ENCODE measurements at places on chromosomes 6 and 20. TPM values are rescaled to one million over a fixed set of nuclear protein-coding genes. Genes with fewer than 3 reads are reported as not detected.

DNA sequence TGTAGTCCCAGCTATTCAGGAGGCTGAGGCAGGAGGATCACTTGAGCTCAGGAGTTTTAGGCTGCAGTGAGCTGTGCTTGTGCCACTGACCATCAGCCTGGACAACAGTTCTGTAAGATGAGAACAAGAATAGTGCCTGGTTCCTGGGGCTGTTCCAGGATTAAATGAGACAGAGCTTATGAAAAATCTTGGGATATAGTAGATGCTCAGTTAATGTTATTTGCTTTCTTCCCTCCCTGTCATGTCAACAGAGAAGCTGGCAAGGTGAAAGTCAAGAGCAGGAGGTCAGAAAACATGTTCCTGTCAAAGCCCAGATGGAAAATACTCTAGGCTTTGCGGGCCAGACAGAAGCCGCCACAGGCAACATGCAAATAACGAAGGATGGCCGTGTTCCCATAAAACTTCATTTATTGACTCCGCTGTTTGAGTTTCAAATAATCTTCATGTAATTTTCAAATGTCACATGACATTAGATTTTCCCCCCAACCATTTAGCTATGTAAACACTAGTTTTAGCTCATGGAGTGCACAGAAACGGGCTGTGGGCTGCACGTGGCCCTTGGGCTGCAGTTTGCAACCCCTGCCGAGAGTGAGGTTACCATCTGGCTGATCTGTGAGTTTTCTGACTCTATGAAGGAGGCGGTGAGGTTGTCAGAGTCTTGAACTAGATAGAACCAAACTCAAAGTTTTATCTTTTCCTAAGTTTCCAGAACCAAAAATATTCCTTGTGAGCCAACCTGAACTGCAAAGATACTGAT is 63.4 kb upstream of the PMEPA1 start:
- H3K4me3 ChIP-seq, result no peak overlapping the region
- no peaks in the 10 kb centered on the region for H3K36me3 ChIP-seq
- no peak for DNase-seq
- peaks cover 3% of the 10 kb centered on the region for H3K27me3 ChIP-seq
- H3K27ac ChIP-seq, result no peak overlapping the region

DNA sequence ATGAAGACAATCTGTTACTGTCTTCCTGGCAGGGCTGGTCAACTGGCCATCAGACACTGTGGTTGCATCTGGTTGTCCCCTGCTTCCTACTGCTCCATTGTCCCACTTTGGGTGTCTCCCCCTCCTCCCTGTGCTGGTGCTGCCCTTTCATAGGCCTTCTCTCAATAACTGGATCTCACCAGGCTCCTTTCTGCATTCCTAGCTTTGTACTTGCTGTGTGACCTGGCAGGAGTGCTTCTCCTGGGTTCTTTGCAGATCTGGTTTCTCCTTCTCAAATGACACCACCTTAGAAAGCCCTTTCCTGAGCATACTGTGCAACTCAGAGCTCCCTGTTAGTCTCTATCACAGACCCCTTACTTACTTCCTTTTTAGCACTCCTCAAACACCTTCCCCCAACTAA is 223.0 kb downstream of the BCKDHB start:
- no peak overlapping the region for H3K4me3 ChIP-seq
- no peaks in the 10 kb centered on the region for H3K36me3 ChIP-seq
- DNase-seq, result no peak
- no peak overlapping the region for H3K27ac ChIP-seq
- H3K27me3 ChIP-seq, result no peaks in the 10 kb centered on the region
- no peaks in the 10 kb centered on the region for H3K4me1 ChIP-seq

The EDN1 gene
- total RNA-seq, result 54.8 TPM

- peaks cover 3% of the 10 kb centered on the region for H3K4me1 ChIP-seq
- peaks cover 3% of the 10 kb centered on the region for H3K27me3 ChIP-seq
- no peak overlapping the region for H3K4me3 ChIP-seq
These were observed 48.2 kb downstream of the IRF4 start for GRCh38 chr6:439641-440167.

GRCh38 chr20:6142348-6142993 is 19.6 kb upstream of the FERMT1 start:
- no peaks in the 10 kb centered on the region for H3K36me3 ChIP-seq
- peaks cover under 1% of the 10 kb centered on the region for H3K27me3 ChIP-seq
- no peaks in the 10 kb centered on the region for H3K4me1 ChIP-seq

The RIPPLY2 gene
- not detected for total RNA-seq

GRCh38 chr6:88870717-88871330 is 92.6 kb downstream of the RNGTT start:
- peak; percentile 36 for DNase-seq
- no peak overlapping the region for H3K27ac ChIP-seq
- no peak overlapping the region for H3K4me3 ChIP-seq
- H3K27me3 ChIP-seq, result no peaks in the 10 kb centered on the region

- H3K27me3 ChIP-seq, result no peaks in the 10 kb centered on the region
- no peak overlapping the region for H3K4me3 ChIP-seq
- peaks cover 16% of the 10 kb centered on the region for H3K4me1 ChIP-seq
- H3K36me3 ChIP-seq, result no peaks in the 10 kb centered on the region
- no peak for DNase-seq
- no peak overlapping the region for H3K27ac ChIP-seq
These were observed 531.9 kb downstream of the QKI start for GRCh38 chr6:163946437-163946836.

GRCh38 chr6:33590531-33591198 is 10.6 kb upstream of the BAK1 start:
- DNase-seq, result no peak
- peaks cover 26% of the 10 kb centered on the region for H3K4me1 ChIP-seq
- no peak overlapping the region for H3K4me3 ChIP-seq
- H3K36me3 ChIP-seq, result no peaks in the 10 kb centered on the region
- peak overlapping the region; percentile 63 for H3K27ac ChIP-seq

The LTA gene
- not detected for total RNA-seq

- H3K4me3 ChIP-seq, result no peak overlapping the region
- no peak overlapping the region for H3K27ac ChIP-seq
- DNase-seq, result no peak
- peaks cover 15% of the 10 kb centered on the region for H3K4me1 ChIP-seq
- no peaks in the 10 kb centered on the region for H3K27me3 ChIP-seq
These were observed 12.5 kb upstream of the STX16 start for GRCh38 chr20:58638467-58639181.

- no peak overlapping the region for H3K27ac ChIP-seq
- no peaks in the 10 kb centered on the region for H3K4me1 ChIP-seq
- peaks cover 6% of the 10 kb centered on the region for H3K36me3 ChIP-seq
- no peak overlapping the region for H3K4me3 ChIP-seq
- H3K27me3 ChIP-seq, result no peaks in the 10 kb centered on the region
These were observed 26.2 kb downstream of the PLN start for GRCh38 chr6:118574051-118574865.

DNA sequence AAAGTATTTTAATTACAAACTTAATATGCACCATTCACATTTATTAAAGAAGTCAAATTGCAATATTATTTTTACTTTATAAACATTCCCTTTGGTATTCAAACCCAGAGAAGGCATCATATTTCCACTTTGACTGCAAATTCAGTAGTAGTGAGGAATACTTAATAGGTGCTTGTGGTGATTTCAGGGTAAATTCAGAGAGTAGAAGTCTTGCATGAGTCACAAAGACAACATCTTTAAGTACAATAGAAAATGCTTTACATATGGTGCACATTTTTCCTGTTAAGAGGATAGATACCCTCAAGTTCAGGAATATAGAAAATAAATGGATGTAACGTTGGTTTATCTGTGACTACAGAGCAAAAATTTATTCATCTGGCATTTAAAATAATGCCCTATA is 390.2 kb downstream of the TENT5A start:
- peak; percentile 77 for DNase-seq
- H3K4me3 ChIP-seq, result no peak overlapping the region
- no peaks in the 10 kb centered on the region for H3K36me3 ChIP-seq
- no peak overlapping the region for H3K27ac ChIP-seq

DNA sequence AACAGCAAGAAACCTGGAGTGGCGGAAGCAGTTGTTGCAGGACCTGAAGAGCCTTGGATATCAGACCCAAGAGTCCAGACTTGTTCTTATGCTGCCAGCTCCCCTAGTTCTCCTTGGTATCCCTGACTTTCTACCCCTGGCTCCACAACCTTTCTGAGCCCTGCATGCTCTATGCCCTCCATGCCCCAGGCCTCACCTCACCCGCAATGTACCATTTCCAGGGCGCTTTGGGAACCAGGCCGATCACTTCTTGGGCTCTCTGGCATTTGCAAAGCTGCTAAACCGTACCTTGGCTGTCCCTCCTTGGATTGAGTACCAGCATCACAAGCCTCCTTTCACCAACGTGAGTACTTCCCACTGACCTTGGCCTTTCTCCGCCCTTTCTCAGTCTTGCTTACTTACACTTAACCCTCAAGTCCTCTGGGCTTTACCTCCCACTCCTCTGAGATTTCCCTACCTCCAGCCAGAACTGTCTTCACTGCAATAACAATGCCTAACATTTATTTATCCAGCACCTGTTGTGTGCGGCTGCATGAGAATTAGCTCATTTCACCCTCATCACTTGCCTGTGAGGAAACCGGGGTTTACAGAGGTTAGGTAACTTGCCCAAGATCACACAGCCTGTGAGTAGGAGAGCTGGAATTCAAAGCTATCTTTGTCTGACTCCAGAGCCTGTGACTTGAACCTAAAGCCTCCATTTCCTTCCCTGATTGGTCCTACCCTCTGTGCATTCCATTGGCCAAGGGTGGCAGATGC is 2.3 kb downstream of the POFUT1 start:
- no peak overlapping the region for H3K4me3 ChIP-seq
- H3K27me3 ChIP-seq, result no peaks in the 10 kb centered on the region
- peaks cover 14% of the 10 kb centered on the region for H3K36me3 ChIP-seq
- DNase-seq, result no peak
- H3K27ac ChIP-seq, result no peak overlapping the region

DNA sequence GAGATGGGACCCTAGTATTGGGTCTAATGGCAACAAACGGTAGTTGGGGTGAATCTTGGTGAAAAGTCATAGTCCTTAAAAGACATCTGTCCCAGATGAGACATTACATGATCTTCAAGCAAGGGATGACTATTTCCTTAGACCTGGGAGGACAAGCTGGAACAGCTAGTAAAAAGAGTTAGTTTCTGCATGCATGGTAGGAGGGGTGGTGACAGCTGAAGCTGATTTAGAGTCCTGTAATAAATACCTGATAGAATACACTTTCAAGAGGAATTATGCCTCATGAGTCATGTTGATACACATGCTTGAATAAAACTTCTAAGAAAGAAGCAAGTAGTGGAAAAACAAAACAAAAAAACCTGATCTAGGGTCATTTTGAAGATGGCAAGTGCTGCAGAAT is 247.4 kb downstream of the CD109 start:
- no peak overlapping the region for H3K4me3 ChIP-seq
- no peaks in the 10 kb centered on the region for H3K4me1 ChIP-seq
- DNase-seq, result no peak
- no peaks in the 10 kb centered on the region for H3K27me3 ChIP-seq

DNA sequence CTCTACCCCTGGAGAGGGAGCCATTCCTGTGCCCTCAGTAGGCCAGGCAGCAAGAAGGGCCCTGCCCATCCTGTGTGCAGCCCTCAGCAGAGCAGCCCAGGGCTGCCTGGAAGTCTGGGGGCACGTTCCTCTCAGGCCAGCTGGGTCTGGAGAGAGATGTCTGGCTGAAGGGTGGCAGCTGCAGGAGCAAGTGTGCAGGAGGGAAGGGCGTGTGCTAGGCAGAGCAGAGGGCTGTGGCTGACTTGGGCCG is 62.7 kb downstream of the NOL4L start:
- no peaks in the 10 kb centered on the region for H3K36me3 ChIP-seq
- no peak overlapping the region for H3K27ac ChIP-seq
- H3K4me1 ChIP-seq, result peaks cover 9% of the 10 kb centered on the region
- H3K27me3 ChIP-seq, result no peaks in the 10 kb centered on the region

- H3K27me3 ChIP-seq, result no peaks in the 10 kb centered on the region
- no peaks in the 10 kb centered on the region for H3K36me3 ChIP-seq
- no peak overlapping the region for H3K27ac ChIP-seq
These were observed 36.4 kb downstream of the DACT2 start for GRCh38 chr6:168282985-168283685.

DNA sequence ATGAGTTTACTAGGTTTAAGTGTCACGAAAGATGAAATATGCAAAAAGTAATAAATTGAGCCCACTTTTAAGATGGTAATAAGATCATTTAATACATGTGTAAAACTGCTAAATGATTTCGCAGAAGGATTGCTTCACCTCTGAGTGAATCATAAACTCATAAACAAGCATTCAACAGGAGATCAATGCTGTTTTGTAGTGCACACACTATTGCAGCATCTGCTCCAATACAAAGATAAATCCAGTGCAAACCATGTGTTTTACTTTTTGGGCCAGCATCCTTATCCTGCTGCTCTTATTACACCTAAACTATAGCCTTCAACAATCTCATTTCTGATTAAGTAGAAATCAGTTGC is 400.1 kb downstream of the NKAIN2 start:
- no peaks in the 10 kb centered on the region for H3K36me3 ChIP-seq
- no peak for DNase-seq
- no peaks in the 10 kb centered on the region for H3K4me1 ChIP-seq
- H3K27me3 ChIP-seq, result no peaks in the 10 kb centered on the region

DNA sequence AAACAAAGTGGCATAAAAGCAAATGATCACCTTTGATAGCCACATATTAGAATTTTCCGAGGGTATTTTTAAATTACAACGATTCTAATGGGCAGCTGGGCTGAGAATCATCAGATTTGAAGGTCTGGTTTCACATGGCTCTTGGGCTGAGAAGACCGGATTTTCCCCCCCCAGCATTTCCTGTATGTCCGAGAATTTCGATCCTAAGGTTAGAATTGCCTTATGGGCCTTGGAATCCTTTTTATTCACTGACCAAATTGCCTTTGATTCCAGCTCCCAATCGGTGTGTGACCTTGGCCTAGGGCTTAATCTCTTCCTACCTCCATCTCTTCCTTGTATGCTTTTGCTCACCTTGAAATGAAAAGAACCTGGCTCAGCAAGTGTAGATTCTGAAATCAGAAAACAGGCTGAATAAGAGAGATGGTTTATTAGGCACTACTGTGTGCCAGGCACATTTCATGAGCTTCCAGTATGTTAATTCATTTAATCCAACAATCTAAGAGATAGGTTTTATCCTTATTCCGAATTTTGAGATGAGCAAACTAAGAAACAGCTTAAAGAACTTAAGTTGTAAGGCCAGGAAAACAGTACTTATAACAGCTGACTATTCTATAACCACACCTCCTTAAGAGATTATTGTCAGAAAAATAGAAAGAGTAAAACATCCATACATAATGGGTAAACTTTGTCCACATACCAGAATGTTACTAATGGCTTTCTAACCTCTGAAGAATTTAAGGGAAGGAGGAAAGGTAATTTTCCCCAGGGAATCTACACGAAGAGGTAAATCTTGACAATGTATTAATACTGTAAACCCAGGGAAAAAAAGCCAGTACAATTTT is 39.4 kb downstream of the HFE start:
- peak; percentile 29 for DNase-seq
- peaks cover 5% of the 10 kb centered on the region for H3K4me1 ChIP-seq
- no peaks in the 10 kb centered on the region for H3K36me3 ChIP-seq

The DDO gene
- not detected for total RNA-seq

All from astrocyte (in vitro differentiated cells and primary cell).